ENCODE measurements at places on chromosomes 5 and 9.

DNA sequence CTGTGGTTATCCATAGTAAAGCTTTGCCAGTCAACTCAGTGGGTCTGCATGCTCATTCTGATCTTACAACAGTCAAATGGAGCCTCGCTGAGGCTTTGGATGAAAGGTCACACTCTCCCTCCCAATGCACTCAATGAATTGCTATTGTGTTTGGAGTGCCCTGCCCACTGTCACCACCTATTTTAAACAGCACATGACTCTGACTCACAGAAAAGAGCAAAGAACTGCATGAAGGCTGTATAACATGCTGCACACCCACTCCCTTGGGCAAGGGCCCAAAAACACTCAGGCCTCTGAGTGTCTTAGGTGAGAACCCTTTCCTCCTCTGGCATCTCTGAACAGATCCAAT is 118.7 kb upstream of the CCDC112 start:
- no peak for DNase-seq

- no peak for DNase-seq
These were observed 145.9 kb downstream of the FANCC start for GRCh38 chr9:95171596-95171995.

DNA sequence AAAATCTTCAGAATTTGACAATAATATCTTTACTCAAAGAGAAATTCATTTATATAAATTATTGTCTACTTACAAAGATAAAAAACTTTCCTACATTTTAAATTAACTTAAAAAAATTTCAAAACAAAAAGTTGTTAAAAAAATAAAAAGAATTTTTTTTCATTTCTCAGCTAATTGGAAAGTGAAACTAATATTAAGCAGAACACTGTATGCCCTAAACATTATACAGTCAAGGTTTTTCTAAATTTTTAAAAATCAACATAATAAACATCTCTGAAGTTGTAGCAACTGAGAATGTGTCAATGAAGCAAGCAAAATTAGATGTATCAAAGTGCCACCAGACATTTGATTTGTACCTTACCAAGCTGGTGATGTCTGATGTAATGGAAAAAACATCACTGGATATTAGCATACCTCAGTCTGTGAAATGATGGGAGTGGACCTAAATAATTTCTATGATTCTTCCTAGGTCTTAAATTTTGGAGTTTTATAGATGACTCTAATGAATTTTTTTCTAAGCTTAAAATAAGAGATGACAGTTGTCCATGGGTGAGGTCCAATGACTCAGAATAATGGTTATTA is 290.1 kb downstream of the ADAMTS6 start:
- DNase-seq: no peak

GRCh38 chr5:67338421-67338820 is 141.8 kb upstream of the CD180 start:
- no peak for DNase-seq

GRCh38 chr9:97293207-97293721 is 14.2 kb upstream of the CCDC180 start:
- DNase-seq: no peak

DNA sequence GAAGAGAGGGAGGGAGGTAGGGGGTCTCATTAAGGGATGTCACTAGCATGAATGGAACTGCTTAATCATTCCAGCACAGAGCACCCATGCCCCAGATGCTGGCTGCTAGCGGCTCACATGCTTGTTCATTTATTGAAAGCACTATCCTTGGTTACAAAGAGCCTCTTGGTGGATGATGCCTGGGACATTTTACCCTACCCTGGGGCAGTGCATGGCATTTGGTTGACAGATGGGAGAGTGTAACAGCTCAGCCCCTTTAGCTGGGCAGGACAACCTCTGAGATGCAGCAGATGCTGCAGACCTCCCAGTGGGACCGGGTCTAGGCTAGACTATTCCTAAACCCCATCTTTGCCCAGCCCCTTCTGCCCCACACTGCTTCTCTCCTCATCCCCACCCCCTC is 46.9 kb upstream of the TCERG1 start:
- DNase-seq: no peak

DNA sequence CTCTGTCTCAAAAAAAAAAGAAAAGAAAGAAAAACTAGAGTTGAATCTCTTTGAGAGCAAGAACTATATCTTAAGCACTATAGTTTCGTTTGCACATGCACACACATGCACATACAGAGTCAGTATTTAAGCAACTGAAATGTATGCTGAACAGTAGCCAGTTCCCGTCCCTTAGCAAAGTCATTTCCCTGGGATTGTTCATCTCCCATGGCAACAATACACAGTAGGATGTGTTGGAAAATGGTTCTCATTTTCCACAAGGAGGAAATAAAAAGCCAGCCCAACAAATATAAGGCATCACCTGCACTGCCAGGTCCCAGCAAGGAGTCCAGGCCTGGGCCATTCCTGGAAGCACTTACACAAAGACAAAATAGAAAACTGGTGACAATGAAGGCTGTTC is 4.2 kb upstream of the ZNF346 start:
- DNase-seq: no peak

DNA sequence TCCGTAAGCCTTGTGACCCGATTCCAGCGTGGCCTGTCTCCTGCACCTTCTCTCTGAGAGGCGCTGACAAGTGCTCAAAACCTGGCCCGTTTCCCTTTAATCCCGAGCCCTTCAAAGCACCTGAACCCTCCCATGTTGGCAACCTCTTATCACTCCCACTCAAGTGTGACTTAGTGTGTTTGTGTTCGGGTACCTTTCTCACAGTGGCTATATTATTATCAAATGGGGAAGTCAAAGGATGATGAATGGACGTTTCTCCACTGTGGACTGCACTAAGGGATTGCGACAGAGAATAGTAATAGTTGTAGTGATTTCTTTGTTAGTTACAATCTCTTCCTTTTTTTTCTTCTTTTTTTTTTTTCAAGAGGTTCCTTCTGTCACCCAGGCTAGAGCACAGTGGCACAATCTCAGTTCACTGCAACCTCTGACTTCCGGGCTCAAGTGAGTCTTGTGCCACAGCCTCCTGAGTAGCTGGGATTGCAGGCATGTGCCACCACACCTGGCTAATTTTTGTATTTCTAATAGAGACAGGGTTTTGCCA is 65.4 kb upstream of the TNFSF8 start:
- no peak for DNase-seq

GRCh38 chr5:51395245-51395644 is 12.0 kb downstream of the ISL1 start:
- no peak for DNase-seq

GRCh38 chr5:144487207-144487606 is 316.5 kb downstream of the KCTD16 start:
- no peak for DNase-seq

- DNase-seq: no peak
These were observed 38.1 kb downstream of the CMYA5 start for GRCh38 chr5:79727451-79728355.

DNA sequence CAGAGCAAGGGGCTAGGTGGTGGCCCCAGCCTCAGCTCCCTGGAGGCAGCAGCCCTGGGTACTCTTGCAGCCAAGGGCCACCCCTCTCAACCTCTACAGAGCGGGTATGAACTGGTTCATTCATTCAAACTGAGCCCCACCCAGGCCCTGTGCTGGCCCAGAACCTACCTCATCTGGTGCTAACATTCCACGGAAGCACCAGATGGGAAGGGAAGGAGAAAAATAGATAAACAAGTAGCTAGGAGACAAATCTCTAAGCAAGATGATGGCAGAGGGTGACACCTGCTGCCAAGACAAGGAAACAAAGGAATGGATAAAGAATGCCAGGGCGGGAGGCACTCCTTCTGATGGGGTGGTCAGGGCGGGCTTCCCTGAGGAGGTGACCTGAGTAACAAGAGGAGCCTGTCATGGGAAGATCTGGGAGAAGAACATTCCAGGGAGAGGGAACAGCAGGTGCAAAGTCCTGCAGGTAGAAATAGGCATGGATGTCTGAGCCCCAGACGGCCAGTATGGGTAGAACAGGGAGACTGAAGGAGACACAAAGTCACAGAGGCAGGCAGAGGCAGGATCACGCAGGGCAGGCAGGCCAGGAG is 6.1 kb downstream of the ST6GALNAC4 start:
- no peak for DNase-seq

DNA sequence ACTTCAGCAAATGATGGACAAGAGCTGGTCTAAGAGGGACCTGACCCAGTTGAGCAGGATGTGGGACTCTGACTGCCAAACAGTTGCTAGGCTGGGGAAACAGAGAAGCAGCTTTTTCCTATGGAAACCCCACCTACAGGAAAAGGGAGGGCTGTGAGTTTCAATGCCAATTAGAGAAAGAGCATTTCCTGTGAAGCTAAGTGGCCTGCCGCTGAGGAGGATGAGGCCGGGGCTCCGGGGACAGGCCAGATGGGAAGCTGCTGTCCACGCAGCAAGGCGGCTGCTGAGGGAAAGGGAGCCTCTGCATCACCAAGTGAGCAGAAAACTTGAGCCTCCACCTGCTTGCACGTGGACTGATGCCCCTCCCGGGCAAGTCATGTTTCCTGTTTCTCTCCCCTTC is at the start of gene PCDH12:
TSS of gene PCDH12 (minus strand) at position 90 of the 400 bp plus-strand sequence. CDS start 351 bp downstream, outside the sequence.
- DNase-seq: no peak

GRCh38 chr9:109535365-109535764 is 37.3 kb upstream of the PTPN3 start:
- DNase-seq: no peak

- DNase-seq: no peak
These were observed 66.2 kb downstream of the ARHGEF28 start for GRCh38 chr5:73692166-73692640.

- no peak for DNase-seq
These were observed 54.7 kb downstream of the GADD45G start for GRCh38 chr9:89659473-89659872.

DNA sequence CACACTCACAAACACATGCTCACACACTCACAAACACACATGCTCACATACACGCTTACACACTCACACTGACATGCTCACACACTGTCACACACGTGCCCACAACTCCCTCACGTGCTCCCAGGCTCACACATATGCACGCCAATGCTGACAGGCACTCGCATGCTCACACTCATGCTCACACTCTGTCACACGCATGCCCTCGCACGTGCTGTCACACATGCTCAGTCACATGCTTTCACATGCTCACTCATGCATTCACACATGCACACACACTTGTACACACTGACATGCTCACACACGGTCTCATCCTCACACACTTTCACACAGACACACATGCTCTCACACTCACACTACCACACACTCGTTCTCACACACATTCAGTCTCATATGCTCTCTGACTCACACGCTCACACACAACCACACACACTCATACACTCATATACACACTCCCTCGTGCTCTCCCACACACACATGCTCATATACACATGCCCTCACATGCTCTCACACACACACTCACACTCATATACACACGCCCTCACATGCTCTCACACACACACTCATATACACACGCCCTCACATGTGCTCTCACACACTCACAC is 10.3 kb downstream of the CCDC187 start:
- DNase-seq: no peak

DNA sequence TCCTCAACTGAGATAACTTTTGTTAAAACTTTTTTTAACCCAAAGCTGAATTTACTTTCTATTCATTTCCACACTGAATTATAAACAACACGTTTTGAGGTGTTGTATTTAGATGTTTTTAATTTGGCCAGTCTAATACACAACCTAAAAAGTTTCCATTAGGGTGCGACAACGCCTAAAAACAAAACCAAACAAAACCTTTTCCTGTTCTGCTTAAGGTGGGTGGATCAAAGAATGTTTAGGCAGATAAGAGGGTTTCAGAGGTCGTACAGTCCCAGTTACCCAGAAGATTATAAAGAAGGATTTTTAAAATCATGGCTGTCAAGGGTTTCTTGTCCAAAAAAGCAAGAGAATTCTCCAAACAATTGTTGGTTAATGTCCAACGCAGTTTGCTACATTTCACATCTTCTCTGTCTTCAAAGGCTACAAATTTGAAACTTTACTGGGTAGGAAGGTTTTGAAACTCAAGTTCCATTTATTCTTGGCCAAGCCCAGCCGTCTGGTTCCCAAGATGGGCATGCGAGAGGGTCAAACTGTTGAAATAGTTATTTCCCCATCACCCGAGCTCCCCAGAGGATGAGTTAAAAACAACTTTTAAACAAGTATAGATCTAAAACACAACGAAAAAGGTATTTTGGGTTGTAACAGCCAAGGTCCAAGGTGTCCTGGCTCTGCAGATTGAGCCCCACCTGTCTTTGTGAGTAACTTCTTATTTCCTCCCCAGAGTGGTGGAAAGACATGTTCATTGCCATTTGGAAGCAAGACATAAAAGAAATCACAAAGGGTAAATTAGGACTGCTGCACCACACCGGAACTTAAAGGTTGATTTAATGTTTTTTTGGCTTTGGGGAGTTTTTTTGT is 122.8 kb upstream of the MAP3K1 start:
- peak; percentile 47 for DNase-seq

GRCh38 chr5:6475626-6476312 is 27.1 kb downstream of the UBE2QL1 start:
- DNase-seq: no peak

GRCh38 chr9:78118742-78119473 is 87.3 kb upstream of the GNAQ start:
- DNase-seq: no peak

- DNase-seq: no peak
These were observed 2.6 kb downstream of the MAN1B1 start for GRCh38 chr9:137089232-137089947.

DNA sequence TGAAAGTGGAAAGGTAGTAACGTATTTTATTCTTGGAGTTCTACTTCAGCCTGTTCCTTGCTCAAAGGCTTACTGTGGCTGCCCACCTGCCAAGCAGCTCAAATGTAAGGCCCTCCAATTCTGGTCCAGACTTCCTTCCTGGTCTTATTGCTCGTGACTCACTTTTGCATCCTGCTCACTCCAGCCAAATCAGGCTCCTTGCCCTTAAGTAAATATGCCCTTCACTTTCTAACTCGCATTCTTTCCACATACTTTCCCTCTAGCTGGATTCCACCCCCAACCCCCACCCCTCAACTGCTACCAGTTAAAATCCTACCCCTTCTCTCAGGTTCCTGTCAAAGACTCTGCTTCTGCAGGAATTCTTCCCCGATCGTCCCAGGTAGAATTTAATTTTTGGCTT is 96.6 kb downstream of the GALNT10 start:
- no peak for DNase-seq

- DNase-seq: no peak
These were observed 440.0 kb upstream of the MPDZ start for GRCh38 chr9:13719446-13719845.

DNA sequence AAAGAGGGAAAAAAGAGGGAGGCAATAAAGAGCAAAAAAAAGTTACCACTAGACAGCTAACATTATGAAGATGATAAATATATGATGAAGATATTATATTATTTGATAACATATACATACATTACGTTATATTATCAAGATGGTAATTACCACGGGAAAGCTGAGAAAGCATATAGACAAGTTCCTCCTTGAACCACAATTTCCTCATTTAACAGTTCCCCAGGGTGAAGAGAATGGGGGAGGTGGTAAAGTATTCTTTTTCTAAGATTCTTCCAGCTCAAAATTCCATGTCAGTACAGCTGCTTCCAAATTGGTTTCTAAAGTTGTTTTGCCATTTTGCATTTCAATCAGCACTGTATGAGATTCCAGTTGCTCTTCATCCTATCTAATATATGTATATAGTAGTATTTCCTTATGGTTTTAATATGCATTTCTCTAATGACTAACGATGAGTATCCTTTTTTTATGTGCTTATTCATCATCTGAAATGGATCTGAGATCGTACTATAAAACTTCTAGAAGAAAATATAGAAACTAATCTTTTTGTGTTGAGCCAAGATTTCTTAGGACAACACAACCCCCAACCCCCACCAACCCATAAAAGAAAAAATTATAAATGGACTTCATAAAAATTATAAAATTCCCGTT is 49.5 kb upstream of the C9orf72 start:
- DNase-seq: no peak

- no peak for DNase-seq
These were observed 8.6 kb upstream of the ANKRD33B start for GRCh38 chr5:10555277-10555684.

- DNase-seq: no peak
These were observed 642.9 kb downstream of the MAT2B start for GRCh38 chr5:164148292-164148691.
